Activated T-helper 1 cell treated with anti-CD3 and anti-CD28 coated beads, Interleukin-2, amount 50 U/mL, for 16 hours (primary cell): ENCODE measurements at places on chromosomes 1 and 21.

DNA sequence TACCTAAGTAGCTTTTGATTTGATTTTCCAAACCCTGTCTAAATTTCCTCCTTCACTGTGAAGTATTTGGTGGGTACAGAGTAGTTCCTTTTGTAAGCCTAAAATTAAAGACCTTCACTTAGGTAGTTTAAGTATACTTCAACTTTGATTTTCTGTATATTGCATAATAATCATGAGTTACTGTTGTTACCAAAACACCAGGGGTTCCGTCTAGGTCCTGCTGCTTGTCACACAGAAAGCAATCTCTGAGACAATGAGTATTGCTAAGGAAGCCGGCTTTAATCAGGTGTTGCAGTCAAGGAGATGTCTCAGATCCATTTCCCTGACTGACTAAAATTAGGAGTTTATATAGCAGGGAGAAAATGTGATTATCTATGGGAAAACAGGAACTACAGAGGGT is 15.3 kb downstream of the RPS6KC1 start:
- no peak for DNase-seq

- no peak for DNase-seq
These were observed 16.7 kb upstream of the ZYG11A start for GRCh38 chr1:52825868-52826267.

DNA sequence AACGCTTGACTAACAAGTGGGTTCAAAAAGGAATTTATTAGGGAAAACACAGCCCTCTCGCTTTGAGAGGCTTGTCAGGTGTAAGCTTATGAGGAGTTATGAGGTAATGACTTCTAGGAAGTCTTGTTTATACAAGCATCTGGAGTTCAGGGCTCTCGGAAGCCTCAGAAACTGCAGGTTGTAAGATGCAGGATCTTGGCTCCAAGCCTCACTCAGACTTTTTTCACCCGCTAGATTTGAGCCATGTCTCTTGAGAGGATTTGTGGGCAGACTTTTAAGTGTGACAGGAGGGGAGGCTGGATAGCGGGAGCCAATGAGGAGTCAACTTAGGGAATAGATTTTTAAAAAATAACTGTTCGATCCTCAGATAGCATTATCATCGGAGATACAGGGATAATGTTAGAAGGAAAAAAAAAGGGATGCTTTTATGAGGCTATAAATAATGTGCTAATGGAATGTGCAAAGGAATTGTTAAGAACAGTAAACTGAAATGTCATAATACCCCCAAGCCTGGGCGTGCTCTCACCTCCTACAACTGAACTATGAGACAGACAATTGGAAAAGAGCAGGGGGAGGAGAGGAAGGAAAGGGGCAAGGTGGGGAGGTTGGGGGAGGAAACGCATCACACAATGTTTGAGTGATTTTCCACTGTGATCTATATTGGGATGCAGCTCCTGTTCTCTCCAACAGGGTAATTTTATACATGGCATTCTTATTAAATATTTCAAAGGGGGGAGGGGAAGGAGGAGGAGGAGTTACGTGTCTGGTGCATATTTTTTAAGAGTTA is 107.4 kb upstream of the ESRRG start:
- no peak for DNase-seq

DNA sequence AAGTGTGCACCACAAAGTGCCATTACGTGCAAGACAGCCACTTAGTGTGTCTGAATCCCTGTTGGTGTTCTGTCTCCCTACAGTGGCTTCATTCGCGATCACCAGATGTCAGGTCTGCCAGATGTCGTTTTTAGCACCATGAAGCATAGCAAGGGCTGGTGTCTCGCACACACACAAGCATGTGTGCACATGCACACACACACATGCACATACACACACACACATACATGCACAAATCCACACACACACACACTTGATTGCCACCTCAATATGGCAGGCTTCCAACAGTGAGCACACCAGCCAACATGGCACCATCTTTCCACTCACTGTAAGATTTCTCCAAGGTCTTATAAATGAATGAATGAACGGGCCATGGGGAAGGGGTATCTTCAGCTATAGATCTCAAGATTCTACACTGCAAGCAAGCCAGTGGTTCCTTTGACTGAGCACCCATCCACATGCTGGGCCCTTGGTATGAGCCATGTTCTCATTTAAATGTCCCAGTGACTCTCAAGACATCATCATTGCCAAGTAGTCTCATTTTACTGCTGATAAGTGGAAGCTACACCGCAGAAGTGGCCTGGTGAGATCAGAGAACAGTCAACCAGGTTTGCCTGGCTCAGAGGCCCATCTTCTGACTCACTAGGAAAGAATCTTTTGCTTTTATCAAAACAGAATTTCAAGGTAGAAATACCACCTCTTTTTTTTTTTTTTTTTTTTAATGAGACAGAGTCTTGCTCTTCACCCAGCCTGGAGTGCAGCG is 84.9 kb downstream of the SIM2 start:
- no peak for DNase-seq

DNA sequence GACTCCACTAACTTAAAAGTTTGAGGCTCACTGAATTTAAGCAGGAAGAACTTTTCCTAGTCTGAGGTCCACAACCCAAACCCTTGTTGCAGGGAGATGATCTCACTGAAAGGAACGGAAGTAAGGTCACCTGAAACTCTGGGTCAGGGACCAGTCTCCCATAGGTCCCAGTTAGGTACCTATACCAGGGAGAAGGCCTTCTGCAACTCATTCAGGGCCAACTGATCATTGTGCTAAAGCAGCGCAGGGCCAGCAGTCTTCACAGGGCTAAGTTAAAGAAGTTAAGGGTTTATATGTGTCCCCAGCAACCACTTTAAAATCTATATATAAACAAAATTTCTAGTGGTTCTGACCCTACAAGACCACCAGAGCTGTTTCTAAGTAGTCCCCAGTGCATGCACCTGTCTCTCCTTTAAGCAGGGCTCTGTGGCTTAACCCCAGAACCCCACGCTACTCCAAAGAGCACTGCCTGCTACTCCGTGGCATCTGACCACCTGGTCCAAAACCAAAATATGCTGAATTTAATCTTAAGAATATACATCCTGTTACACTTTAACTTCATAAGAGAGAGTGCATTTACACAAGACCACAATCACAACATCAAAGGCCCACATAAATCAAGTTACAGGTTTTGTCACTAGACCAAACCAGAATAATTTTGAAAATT is 2.8 kb downstream of the SRSF10 start:
- no peak for DNase-seq

GRCh38 chr1:59323879-59324278 is 27.0 kb downstream of the FGGY start:
- no peak for DNase-seq

DNA sequence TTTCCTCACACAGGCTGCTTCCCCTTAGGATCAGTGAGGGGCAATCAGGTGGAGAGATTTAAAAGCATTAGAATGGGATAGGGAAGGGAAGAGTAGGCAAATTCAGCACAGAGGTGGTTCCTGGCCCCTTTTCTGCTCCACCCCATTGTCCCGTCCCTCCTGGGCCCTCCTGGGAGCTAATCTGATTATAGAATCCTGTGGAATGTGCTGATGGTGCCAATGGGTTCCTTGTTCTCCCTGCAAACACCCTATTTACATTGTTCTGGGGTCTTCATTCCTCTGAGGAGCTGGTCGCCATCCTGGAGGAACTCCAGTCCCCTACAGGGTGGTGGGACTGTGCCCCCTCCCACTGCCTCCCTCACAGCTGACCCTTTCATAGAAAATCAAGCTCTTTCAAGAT is 34.4 kb upstream of the LRP8 start:
- no peak for DNase-seq

DNA sequence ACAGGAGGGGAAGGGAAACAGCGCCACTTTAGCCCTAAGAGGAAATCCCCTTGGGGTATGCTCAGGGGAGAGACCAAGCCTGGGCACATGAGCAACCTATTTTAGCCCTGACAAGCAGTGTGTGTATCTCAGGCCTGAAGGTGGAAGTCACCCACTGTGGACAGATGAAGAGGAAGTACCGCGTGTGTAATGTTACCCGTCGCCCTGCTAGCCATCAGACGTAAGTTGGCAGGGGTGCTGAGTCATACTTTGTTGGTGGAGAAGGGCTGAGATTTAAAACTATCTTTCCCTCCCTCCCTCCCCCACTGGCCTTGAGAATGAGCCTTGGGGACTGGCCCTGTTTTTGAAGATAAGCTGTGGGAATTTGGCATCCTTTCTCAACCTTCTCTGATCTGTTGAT is 11.2 kb downstream of the AGO1 start:
- DNase-seq = no peak

GRCh38 chr1:208239473-208240381 is 4.5 kb downstream of the PLXNA2 start:
- no peak for DNase-seq

DNA sequence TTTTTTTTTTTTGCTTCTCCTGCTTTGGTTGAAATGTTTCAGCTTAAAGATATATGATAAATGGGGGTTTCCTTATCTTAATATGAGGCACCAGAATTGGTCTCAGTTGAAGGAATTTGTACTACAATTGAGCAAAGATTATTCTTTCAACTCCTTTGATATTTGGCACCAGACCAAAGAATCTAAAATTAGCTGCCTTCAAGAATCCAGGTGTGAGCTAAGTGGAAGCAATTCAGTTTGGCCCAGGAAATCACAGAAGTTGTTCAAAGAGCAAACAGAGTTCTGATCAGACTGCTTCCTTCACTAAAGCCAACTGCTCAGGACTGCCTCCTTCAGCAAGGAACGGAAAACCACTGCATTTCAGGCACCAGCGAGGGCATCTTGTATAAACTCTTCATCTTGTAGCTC is 68.3 kb upstream of the BCAR3 start:
- DNase-seq = no peak

DNA sequence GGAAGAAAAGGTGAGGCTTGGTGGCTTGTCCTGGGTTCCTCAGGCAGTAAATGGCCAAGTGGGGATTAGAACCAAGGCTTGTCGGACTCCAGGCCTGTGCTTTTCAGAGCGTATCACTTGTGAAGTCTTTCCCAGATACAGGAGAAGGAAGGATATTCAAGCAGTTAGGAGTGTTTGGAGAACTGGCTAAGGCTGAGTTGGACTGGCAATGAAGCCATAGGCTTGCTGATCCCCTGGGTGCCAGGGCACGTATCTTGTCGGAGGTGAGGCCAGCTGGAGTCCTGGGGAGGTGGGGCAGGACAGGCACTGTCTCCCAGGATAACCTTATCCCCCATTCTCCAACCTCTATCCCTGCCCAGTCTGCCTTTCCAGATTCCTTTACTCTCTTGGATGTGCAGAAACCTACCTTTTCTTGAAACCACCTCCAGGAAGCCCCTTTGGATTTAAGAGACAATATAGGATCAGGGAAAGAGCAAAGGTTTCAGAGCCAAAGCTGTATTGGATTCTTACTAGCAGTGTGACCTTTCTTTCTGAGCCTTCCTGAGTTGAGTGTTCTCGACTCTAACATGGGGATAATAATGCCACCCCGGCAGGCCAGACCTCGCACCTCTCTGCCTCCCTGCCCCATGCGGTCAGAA is 18.2 kb downstream of the WNT4 start:
- DNase-seq = no peak

GRCh38 chr1:211148366-211148765 is 14.4 kb upstream of the KCNH1 start:
- no peak for DNase-seq

GRCh38 chr1:31667065-31667785 is 22.5 kb upstream of the PEF1 start:
- DNase-seq = no peak

DNA sequence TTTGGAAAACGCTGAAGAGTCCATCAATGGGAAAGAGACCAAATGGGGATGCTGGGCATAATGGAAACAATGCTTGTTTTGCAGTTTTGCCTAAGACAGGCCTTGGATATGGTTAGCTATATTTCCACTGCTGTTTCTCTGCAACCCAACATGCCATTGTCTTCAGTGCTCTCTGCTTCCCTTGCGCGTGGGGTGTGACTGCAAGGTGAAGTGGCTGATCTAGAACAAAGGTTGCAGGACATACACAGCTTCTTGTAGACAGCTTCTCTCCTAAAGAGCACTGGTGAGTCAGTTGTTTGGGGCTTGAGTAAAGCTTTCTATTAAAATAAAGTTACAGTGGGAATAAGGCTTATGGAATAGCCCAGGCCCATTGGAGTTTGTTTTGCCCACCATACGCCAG is 33.0 kb downstream of the RUNX1 start:
- DNase-seq = no peak

DNA sequence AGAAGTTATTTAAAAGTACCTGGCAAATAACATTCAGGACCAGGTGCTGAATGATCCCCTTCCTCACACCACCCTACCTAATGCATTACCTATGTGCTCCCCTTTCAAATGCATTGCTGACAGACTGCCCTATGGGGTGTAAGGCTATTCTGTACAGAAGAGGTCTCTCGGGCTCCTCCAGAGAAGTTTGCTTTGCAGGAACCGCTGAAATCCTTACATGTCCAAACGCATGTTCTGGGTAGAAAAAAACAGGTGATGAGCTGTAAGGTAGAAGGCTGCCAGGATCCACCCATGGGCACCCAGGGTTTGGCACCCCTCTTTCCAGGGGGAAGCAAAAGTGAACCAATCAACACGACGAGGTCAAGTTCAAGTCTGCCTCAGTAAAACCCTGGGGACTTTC is 58.3 kb upstream of the TARBP1 start:
- DNase-seq = no peak

DNA sequence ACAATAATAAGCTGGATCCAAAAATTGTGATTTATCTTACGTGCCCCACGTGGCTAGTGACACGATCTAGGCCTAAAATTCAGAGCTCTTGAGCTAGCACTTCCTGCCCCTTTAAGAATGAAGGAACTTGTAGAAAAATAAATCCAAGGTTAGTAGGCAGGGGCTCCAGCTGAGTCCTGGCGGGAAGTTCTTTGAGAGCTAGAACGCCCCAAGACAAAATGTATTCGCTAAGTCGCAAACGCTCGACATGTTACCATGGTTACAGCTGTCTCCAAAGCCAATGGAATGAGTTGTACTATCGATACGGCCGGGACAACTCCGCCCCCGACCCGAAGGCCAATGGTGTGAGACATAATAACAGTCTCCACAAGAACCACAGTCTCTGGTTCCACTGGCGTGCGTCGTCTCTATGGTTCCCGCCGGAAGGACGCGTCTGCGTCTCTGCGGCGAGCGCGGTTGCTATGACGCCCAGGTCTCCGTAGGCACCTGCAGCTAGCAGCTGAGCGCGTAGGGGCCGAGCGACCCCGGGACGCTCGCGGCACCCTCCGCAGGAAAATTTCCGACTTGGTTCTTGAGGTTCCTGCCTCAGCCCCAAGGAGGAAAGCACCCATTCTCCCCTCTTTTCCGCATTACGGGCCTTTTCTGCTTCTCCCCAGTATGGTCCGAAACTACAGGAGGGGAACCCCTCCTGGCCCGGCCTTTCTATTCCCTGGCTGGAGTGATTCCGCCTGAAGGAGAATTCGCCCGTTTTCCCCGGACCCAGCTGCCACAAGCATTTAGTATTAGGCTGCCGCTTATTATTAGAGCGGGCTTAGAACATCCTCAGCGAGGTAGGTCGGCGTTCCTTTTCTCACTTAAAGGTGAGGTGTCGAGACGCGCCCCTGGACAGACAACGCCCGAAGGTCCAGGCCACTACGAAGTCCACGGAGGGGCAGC is at the start of gene CCDC30:
TSS of gene CCDC30 (plus strand) at position 459 of the 936 bp plus-strand sequence. CDS start 17,266 bp downstream, outside the sequence.
- peak; percentile 93 for DNase-seq
